ENCODE measurements at places on chromosomes 11 and 22.

DNA sequence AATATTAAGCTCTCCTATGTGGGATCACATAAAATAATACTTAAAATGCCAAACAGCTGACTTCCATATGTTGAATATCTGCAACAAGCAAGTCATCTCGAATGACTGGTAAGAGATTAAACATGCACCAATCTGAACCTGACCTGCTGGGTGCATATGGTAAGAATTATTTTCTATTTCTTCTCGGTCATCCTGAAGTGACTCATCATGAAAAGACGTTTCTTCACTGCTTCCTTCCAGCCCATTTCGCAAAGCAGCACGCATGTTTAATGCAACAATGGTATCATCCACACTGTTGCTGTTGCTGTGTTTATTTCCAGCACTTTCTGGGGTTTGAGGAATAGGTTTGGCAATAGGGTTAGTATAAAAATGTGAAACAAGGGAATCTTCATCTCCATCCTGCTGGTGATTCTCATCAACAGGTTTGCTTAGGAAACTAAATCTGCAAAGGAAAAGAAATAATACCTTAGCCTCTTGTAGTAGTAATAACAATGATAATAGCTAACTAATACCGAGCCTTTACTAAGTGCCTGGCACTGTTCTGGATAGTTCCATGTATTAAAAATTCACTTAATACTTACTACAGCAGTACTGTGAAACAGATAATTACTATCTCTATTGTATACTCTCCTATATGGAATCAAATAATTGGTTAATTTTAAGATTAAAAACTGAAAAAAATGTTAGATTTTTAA, 52.0 kb upstream of the CHRNA10 start:
- DNase-seq: no peak

GRCh38 chr22:19766240-19766510, 5.6 kb downstream of the TBX1 start:
- DNase-seq: no peak

GRCh38 chr11:68373189-68373814, 60.9 kb downstream of the LRP5 start:
- DNase-seq: no peak

- DNase-seq: peak; percentile 57
Observed at GRCh38 chr11:61679893-61680621, at the start of gene DAGLA. DAGLA (plus strand) TSS chr11:61680391; CDS start chr11:61720156, 39,765 bp downstream.

GRCh38 chr11:9710852-9711251, 47.0 kb downstream of the SWAP70 start:
- no peak for DNase-seq

DNA sequence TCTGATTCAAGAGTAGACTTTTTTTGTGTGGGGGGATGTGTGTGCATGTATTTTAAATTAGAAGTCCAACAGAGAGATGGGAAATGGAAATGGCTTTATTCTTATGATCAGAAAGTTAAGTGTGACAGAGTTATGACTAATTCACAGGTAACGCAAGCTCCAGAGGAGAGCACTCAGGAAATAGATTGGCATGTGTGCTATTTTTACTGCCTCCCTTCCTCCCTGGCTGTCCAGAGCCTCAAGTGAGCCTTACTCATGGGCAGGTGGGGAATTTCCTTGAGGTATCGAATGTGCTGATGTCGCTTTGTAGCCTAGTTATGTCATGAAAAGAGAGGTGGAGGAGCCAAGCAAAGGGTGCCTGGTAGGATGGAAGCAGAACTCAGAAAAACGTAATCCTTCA, 70.3 kb upstream of the BDNF start:
- DNase-seq: no peak

DNA sequence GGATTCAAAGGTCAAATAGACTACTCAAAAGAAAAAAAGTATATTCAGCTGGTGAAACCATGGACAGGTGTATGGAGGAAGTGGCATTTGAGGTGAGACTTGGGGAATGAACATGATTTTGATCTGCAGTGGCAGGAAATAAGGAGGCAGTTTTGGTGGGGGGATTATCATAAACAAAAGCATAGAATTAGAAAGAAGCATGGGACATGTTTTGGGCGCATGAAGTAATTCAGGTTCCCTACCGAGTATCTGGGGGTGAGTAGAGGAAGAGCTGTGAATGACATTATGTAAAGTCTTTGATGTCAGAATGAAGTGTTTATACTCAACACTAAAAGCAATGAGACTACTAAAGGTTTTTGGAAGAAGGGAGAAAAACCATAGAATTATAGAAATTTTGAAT, 3.1 kb downstream of the CLMP start:
- DNase-seq: no peak

DNA sequence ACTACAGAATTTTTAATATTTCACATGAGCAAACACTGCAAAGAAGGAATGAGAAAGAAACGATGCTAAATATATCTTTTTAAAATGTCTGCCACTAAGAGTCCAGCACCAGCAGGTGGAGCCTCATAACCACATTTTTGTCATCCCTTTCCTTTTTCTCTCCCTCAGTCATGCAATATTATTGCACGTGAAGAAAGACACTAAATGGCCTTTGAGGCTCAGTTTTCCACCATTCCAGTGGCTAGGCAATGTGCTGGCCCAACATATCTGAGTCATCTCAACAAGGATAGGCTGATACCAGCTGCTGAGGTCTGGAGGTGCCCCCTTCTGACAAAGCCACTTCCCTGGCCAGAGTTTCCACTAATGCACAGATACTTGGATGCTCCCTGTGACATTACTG, 1.8 kb downstream of the ALKBH8 start:
- DNase-seq: no peak

- no peak for DNase-seq
Observed at GRCh38 chr22:18130699-18131429, 19.1 kb upstream of the USP18 start.

GRCh38 chr11:28491431-28491830, 383.2 kb downstream of the METTL15 start:
- DNase-seq: no peak

DNA sequence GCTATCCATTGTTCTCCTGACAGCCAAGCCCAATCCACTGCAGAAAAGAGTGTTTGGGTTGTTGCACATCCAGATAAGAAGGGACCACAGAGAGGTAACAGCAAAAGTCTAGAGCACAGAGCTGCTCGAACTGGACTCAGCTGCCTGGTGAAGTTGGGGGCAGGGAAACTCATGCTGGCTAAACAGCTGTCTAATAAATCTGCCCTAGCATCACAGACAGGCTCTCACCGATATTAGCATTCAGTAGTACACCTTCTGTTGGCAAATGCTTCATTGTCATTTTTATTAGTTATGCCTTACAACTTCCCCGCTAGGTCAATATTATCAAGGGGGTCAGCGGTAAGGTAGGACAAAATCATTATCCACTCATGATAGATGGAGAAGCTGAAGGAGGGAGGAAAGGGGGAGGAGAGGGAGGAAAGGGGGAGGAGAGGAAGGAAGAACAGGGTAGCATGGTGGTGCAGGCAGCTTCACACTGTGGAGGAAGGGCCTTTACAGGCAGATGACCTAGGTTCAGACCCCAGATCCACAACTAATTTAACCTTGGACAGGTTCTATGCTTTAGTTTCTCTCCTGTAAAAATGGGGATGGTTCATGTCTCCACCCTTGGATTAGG, 102.7 kb downstream of the LARGE1 start:
- no peak for DNase-seq

Measured in activated CD4-positive, alpha-beta T cell treated with anti-CD3 and anti-CD28 coated beads for 24 hours (primary cell).